ENCODE measurements at places on chromosomes 6 and 20. TPM values are rescaled to one million over a fixed set of nuclear protein-coding genes. Genes with fewer than 3 reads are reported as not detected.

Gene JAG1
- total RNA-seq: 51.6 TPM

Gene TP53TG5
- not detected for total RNA-seq

Gene NINL
- total RNA-seq: 13.2 TPM

Gene SSTR4
- not detected for total RNA-seq

Gene LINC00237
- not detected for total RNA-seq

Gene PCED1A
- 44.3 TPM for total RNA-seq

Gene THBD
- total RNA-seq: 104 TPM

- H3K36me3 ChIP-seq: no peaks in the 10 kb centered on the region
- DNase-seq: no peak
- no peaks in the 10 kb centered on the region for H3K4me1 ChIP-seq
- H3K4me3 ChIP-seq: no peak overlapping the region
These were observed 23.5 kb downstream of the SNAP25 start for GRCh38 chr20:10242166-10242565.

GRCh38 chr20:51148941-51149340 lies 126.0 kb upstream of the KCNG1 start:
- DNase-seq: no peak
- no peaks in the 10 kb centered on the region for H3K36me3 ChIP-seq
- no peak overlapping the region for H3K4me3 ChIP-seq
- no peak overlapping the region for H3K27ac ChIP-seq
- H3K4me1 ChIP-seq: no peaks in the 10 kb centered on the region

- H3K4me3 ChIP-seq: no peak overlapping the region
- no peaks in the 10 kb centered on the region for H3K4me1 ChIP-seq
- no peaks in the 10 kb centered on the region for H3K36me3 ChIP-seq
- no peak overlapping the region for H3K27ac ChIP-seq
- peak; percentile 51 for DNase-seq
These were observed 21.9 kb downstream of the COL11A2 start for GRCh38 chr6:33170176-33171015.

- H3K4me1 ChIP-seq: no peaks in the 10 kb centered on the region
- DNase-seq: no peak
- no peaks in the 10 kb centered on the region for H3K27me3 ChIP-seq
- H3K27ac ChIP-seq: no peak overlapping the region
- no peaks in the 10 kb centered on the region for H3K36me3 ChIP-seq
These were observed 488.8 kb downstream of the TENT5A start for GRCh38 chr6:81263531-81264168.

- no peaks in the 10 kb centered on the region for H3K36me3 ChIP-seq
These were observed at the start of gene PI16 for GRCh38 chr6:36954262-36954931. PI16 (plus strand) TSS chr6:36954738; CDS start chr6:36954761, 23 bp downstream.

- no peak overlapping the region for H3K27ac ChIP-seq
- DNase-seq: no peak
- no peaks in the 10 kb centered on the region for H3K27me3 ChIP-seq
- no peak overlapping the region for H3K4me3 ChIP-seq
- H3K4me1 ChIP-seq: no peaks in the 10 kb centered on the region
These were observed 108.9 kb upstream of the KCNG1 start for GRCh38 chr20:51131811-51132210.

GRCh38 chr20:62235001-62235776 lies 3.1 kb upstream of the OSBPL2 start:
- DNase-seq: no peak
- no peaks in the 10 kb centered on the region for H3K36me3 ChIP-seq
- peaks cover 10% of the 10 kb centered on the region for H3K4me1 ChIP-seq
